ENCODE measurements at places on chromosomes 12 and 14. TPM values are rescaled to one million over a fixed set of nuclear protein-coding genes. Genes with fewer than 3 reads are reported as not detected.

Gene PRH2
- total RNA-seq: not detected

GRCh38 chr14:104940526-104941150 lies 16.0 kb downstream of the PLD4 start:
- DNase-seq: peak; percentile 28

- peak; percentile 28 for DNase-seq
Measured at GRCh38 chr12:53756300-53757100, 4.7 kb upstream of the CISTR start.

DNA sequence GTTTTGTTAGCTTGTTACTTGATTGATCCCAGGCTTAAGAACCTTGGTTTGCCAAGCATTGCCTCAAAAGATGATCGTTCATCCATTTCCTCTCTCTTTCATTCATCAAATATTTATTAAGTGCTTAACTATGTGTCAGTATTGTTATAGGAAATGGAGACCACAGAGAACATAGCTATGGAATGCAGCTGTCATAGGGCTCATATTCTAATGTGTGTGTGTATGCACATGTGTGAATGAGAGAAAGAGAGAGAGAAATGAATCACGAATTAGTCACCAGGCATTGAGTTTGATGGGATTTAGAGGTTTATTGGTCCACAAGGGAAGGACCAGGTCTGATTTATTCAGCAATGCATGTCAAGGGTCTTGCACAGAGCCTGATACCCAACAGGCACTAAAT lies 71.0 kb upstream of the FBXO21 start:
- peak; percentile 0 for DNase-seq

Gene TAS2R8
- not detected for total RNA-seq
